ENCODE measurements at places on chromosomes 1 and 21.

GRCh38 chr1:36766481-36766880 is 267.8 kb downstream of the GRIK3 start:
- DNase-seq, result no peak

DNA sequence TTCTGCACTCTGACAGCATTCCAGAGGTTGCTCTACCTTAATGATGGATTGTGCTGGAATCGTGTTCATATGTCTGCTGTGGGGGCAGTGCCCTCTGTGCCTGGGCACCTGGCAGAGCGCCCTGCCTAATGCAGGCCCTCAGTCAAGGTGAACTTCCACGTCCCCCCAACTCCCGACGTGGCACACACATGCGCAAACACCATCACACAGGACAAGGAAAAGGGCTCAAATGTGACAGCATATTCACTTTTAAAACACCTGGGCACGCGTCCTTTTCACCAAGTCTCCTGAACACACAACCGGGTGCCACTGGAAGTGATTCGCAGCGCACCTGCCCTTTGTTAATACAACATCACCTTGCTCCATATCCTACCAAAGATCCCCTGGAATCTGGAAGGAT is 11.7 kb downstream of the TPRG1L start:
- no peak for DNase-seq

DNA sequence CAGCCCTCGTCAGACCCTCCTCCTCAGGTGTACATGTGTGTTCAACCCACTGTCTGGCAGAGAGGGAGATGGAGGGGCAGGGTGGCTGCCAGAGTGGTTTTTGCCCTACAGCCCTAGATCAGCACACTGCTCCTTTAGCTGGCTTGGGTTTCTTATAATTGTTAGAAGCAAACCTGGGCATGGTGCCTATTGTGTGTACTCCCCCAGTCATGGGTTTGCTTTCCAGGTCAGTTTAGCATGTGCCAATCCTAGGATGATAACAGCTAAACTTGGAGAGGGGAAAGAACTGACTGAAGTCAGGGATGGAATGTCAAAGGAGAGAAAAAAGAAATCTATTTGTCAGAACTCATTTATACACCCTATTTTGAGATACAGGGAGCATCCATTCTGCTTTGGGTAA is 63.3 kb downstream of the UCK2 start:
- no peak for DNase-seq

- no peak for DNase-seq
Measured at GRCh38 chr21:23837564-23837963, 1769.7 kb downstream of the MRPL39 start.

- DNase-seq, result no peak
Measured at GRCh38 chr1:92877792-92878191, 46.0 kb downstream of the RPL5 start.

DNA sequence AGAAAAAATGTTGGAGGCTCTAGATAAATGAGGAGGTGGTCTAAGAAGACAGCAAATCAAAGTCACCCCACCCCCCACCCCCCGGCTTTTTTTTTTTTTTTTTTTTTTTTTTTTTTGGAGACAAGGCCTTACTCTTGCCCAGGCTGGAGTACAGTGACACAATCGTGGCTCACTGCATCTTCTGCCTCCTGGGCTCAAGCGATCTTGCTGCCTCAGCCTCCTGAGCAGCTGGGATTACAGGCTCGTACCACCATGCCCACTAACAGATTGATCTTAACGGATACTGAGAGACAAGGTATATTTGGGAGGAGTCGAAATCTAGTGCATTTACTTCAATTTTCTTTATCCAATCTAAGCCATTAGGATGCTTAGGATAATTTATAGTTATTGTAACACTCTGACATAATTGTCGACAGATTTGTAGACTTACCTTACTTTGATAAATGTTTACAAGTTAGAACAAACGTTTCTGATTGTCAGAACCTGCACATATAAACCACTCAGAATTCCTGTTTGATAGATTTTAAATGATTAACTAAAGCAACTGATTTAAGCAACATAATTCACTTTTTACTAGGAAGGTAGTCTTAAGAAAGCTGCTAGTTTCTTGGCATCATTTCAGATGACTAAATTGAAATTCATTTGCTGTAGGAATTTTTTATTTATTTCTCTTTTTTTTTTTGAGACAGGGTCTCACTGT is 33.7 kb upstream of the NBL1 start:
- no peak for DNase-seq

DNA sequence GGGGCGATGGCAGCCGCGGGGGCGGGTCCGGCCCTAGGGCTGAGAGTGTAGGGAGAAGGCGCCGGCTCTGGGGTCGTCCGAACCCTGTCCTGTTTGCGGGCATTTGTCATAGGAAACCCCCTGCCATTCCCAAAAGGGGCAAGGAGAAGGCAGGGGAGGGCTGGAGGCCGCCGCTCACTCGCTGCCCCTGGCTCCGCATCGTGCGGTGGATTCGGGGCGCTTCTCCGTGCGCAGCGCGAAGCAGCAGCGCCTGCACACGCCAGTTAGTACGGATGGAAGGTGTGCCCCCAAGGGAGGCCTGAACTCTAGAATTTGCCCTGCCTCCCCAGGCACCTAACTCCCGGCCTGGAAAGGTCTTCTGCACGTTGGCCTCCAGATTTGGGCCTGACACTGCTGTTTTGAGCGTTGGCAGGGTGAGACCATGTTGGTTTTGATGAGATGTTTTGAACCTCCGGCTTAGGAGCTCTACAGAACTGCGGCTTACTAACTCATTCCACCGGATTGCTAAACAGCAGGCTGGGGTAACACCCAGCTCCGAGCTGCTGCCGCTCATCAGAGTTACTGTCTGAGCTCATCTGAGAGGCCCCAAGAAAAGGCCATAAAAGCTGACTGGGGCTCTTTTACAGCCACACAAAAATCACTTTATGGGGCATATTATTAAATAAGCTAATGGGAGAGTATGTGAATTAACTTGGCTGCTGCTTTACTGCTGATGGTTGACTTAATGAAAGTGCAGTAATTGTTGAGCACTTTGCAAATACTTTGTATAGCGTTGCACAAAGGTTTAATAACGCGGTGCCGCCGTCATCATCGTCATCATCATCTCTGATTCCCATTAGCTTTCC is 987 bp downstream of the GPR137B start:
- peak; percentile 30 for DNase-seq

DNA sequence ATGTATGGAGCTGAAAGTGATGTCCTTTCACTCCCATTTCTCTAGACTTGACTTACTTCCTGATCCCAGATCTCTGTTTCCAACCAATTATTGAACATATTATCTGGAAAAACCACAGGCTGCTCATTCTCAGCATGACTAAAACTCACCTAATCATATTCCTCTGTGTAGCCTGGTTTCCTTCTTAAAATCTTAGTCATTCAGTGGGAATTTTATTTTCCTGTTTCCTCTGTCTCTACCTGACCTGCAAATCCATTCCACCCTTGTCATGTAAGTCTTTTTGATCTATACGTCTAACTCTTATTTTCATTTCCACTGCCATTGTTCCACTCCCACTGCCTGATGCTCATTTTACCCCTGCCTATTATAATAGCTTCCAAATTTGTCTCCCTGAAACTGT is 67.9 kb upstream of the APOBEC4 start:
- DNase-seq, result no peak

DNA sequence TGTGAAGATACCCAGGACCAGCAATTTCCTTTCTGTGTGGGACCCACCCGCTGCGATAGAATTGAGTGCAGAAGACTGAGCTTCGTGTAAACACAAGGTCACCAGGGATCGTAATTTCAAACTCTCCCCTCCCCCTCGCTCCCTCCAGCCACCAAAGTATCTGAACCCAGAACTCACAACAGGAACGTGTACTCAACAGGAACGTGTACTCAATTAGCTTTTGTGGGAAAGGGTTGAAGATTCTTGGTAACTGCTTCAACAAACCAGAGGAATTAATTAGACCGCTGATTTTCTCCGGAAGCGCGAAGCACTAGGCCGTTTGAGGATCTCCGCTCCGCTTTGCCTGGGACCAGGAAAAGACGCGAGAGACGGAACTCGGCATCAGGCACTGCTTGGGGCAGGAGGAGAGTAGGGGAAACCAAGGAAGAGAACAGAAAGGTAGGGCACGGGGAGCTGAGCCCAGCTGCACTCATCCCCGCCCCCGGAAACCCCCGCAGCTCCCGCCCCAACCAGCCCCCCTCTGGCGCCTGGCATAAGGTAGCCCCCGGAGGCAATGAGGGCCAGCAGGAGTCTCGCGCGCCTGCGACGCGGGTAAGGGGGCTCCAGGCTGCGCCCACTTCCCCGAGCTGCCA is 453 bp downstream of the DRAM2 start:
- peak; percentile 54 for DNase-seq

GRCh38 chr1:152188673-152189591 is 29.9 kb upstream of the RPTN start:
- DNase-seq, result peak; percentile 83

DNA sequence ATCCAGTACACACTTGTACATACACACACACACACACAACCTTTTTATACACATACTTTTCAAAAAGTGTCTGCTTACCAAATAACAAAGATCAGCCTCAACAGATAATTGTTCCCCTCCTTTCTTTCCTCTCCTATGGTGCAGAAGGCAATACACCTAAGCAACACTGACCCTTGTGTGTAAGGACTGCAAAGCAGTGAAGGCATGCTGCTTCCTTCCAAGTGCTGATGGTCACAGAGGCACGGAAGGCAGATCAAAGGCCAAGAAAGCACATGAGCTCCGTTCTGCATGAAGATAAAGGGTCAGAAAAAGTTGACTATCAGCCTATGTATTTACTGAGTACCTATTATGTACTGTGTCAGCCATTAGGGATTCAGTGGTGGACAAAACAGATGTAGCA is 168.8 kb downstream of the TNR start:
- DNase-seq, result no peak

- DNase-seq, result no peak
Measured at GRCh38 chr1:40659649-40659947, 5.9 kb downstream of the RIMS3 start.

GRCh38 chr1:8985915-8986813 is 40.1 kb downstream of the SLC2A7 start:
- DNase-seq, result no peak

GRCh38 chr21:32411350-32412161 is 950 bp upstream of the EVA1C start:
- peak; percentile 66 for DNase-seq

GRCh38 chr1:90394247-90394646 is 322.9 kb downstream of the BARHL2 start:
- no peak for DNase-seq

DNA sequence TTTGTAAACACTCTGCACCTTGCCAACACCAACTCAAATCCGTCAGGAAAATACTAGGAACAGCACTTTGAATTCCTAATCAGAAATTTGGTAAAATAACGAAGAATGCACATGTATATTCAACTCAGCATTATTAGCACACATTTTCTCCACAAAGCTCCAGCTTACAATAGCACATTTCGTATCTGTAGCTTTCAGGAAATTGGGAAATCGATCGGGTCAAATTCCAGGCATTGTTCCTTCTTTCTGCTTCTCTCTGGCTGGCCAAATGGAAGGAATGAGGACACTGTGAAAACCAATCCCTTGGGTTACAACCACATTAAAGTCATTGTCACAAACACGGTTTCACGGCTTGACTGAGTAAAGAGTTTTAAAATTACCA is 58.6 kb downstream of the NPHP4 start:
- no peak for DNase-seq

DNA sequence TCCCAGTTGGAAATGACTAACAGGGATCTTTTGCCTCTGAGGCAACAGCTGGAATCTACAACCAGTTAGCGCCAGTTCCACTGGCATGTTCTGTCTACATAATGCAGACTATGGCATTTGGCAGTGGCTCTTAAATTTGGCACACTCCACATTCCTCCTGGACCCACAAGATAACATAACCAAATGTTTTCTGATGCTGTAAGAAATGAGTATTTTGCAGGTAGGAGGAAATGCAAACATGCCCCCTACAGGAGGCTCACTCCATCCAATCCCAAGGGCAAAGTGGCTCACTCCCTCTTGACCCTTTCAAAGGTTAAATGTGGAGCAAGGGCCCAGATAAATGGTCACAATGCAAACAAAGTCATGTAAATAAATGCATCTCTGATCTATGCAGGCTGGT is 129.2 kb upstream of the PROX1 start:
- DNase-seq, result no peak

DNA sequence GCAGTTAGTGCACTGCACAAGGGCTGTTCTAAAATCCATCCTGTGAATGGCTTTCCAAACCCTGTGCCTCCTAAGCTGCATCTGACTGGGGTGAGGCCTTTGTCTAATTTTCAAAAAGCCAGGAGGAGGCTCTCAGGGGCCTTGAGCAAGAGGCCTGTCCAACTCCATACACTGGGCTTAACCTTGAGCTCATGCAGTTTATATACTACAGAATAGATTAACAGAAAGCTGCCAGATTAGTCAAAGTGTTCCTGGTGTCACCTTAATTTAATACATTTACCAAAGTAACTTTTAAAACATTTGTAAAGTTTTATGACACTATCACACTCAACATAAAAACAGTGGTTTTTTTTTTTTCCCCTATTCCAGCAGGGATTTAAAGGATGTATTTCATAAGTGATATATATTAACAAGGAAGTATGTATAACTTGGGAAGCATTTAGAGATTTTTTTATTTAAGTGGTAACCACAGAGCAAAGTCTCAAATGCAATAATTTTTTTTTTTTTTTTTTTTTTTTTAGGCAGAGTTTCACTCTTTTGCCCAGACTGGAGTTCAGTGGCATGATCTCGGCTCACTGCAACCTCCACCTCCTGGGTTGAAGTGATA is 23.3 kb downstream of the CTH start:
- DNase-seq, result no peak

DNA sequence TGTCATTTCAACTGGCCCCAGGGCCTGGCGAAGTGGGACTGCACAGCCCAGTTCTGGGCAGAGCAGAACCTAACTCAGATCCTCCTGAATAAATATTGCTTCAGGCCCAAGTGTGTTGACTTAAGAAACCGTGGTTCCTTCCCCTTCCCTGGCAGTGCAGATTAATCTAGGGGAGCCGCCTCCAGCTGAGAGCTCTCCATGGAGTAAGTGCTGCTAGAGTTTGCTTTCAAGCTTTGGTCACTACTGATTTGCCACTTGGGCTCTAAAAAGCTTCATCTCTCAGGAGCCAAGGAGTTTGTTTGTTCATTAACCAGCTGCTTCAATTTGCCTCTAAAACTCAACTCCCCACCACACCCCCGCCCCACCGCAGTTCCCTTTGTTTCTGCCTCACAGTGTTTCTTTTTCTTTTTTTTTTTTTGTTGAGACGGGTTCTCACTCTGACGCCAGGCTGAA is 112.1 kb downstream of the DTL start:
- DNase-seq, result no peak

- DNase-seq, result no peak
Measured at GRCh38 chr1:32580348-32581017, 41.3 kb downstream of the ZBTB8A start.

DNA sequence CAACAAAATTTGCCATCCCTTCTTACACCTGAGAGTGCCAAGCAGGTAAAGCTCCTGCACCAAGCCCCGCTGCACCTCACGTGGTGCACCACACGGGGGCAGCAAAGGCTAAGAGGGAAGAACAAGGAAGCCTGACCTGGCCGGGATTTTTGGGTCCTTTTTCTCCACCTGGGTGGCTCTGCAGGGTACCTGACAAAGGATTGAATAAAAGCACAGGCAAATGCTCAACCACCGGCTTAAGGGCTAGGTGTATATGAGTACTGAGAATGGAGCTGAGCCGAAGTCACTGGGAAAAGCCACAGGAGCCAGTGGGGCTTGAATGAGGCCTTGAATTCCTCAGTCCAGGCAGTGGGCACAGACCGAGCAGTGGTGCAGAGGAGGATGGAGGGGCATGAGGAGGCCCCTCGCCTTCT is 36.4 kb downstream of the ZNF697 start:
- peak; percentile 59 for DNase-seq

GRCh38 chr1:229710746-229711145 is 84.7 kb downstream of the URB2 start:
- DNase-seq, result no peak

Measured in stimulated activated CD4-positive, alpha-beta T cell treated with anti-CD3 and anti-CD28 coated beads, Interleukin-4, amount 100 ng/mL, for 1 hour (primary cell).